NCI-H446 (cell line): ENCODE measurements at places on chromosomes 3 and 15.
A peak's percentile ranks its signal among the peaks of the same experiment; 100 is the strongest.

DNA sequence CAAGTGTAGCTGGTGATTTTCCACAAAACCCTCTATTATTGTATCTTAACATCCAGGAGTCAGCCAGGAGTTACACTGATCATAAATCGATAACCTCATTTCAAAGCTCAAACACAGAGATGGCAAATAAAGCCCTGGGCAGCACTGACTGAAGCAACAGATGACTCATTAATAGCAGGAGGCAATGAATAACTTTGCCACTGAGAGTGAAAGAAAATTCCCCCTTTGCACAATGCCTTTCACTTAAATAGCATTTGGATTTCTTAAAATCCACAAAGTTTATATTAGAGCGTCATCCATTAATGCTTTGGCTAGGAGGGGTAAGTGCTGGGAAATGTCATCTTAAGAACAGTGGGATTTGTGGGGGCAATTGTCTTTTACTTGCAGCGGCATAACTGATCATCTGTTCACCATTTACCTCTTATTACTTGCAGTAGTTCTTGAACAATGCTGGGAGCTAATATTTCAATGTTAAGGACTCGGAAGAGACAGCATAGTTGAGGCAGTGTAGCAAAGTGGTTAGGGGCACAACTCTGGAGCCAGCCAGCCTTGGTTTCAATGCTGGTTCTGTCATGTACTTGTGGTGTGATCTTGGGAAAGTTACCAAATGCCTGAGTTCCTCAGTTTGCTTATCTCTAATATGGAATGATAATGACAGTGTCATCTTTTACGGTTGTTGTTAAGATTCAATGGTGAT lies 630.4 kb upstream of the TBL1XR1 start:
- no peak for DNase-seq

DNA sequence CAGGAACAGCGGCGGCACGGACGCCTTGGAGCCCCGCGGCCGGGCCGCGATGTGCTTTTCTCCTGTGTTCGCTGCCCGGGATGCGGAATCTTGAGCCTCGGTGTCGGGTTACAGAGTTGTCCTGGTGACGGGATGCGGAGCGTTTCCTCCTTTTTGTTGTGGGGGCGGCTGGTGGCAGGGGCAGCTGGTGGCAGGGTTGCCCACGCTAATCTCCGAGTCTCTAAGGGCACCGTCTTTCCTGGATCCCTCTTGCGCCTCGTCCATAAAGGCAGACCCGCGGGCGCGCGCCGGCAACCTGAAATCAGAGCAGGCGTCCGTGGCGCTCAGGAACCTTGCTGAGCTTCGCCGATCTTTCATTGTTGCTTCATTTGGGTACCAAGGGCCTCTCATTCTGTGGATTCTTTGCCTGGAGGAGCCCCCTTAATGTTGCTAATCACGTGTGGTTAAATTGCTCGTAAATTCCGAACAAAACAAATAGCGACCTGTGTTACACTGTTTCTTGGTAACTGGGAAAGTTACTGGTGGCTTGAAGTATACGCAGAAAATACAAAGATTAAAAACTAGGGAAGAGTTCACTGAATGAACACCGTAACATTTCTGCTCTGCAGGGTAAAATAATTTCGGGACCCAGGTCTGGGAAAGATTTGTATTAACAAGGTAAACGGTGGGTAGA lies 844 bp upstream of the PFN2 start:
- DNase-seq: peak; percentile 84

GRCh38 chr15:101464256-101464998 lies 25.1 kb downstream of the PCSK6 start:
- DNase-seq: no peak

DNA sequence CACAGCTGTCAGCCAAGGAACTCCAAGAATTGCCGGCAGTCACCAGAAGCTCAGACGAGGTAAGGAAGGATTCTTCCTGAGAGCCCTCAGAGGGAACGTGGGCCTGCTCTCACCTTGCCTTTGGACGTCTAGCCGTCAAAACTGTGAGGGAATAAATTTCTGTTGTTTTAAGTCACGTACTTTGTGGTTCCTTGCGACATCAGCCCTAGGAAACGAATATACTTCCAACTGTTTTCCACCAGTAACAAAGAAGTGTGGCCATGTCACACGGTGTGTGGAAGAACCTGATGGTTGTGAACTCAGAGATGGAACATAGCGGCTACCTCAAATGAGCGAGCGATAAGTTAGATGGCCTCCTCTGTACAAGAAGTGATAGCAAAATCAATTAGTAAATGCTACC lies 41.0 kb upstream of the B3GNT5 start:
- DNase-seq: no peak

GRCh38 chr15:91302588-91303439 lies 202.8 kb downstream of the SV2B start:
- DNase-seq: peak; percentile 41
